ENCODE measurements at places on chromosomes 12 and 14. TPM values are rescaled to one million over a fixed set of nuclear protein-coding genes. Genes with fewer than 3 reads are reported as not detected.

Gene TXNRD1
- total RNA-seq: 177 TPM

Gene CPNE6
- total RNA-seq: not detected

Gene VRTN
- not detected for total RNA-seq

Gene KRT83
- not detected for total RNA-seq

Gene CEBPE
- not detected for total RNA-seq

Gene PRPH
- total RNA-seq: not detected

Gene FOXN3
- total RNA-seq: 30.1 TPM

Gene PLBD2
- total RNA-seq: 37.5 TPM

Measured in subcutaneous preadipocyte (primary cell).